CD4-positive, alpha-beta T cell treated with Interleukin-6 for 4 hours (primary cell): ENCODE measurements at places on chromosomes 2 and 18.

- DNase-seq, result no peak
Observed at GRCh38 chr18:78727057-78727739, 252.4 kb upstream of the SALL3 start.

GRCh38 chr2:64262071-64262470, 117.9 kb upstream of the PELI1 start:
- no peak for DNase-seq

DNA sequence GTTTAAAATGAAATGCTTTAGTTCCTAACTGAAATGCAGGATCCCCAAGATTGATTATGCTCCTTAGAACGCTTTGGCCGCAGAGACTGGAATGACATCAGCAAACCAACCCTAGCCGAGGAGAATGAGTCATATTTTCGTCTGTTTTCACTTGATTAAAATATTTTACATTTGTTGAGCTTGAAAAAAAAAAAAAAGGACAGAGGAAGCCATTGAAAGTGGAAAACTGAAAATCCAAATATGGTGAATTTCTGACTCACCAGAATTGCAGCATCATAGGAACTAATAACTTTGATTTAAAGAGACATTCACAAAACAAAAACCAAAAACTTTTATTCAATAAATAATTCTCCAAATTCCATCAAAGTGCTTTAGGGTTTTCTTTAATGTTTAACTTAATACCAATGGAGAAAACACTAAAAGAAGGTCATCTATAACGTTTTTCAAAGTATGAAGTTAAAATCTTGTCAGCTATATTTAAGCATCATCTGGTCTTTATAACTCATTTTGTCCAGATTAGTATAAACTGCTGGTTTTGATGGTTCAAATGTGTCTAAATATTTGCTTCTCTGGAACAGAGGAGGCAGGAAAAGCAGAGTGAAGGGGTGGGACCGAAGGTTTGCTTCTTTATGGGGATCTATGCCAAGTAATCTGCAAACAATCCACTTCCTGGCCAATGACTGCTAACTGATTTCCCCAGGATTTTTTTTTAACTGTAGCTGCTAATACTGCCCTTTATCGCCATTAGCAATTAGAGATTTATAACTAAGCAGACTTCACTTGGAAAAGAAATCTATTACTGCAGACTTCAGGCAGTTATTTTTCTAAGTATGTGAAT, 30.9 kb upstream of the COL5A2 start:
- DNase-seq, result no peak

DNA sequence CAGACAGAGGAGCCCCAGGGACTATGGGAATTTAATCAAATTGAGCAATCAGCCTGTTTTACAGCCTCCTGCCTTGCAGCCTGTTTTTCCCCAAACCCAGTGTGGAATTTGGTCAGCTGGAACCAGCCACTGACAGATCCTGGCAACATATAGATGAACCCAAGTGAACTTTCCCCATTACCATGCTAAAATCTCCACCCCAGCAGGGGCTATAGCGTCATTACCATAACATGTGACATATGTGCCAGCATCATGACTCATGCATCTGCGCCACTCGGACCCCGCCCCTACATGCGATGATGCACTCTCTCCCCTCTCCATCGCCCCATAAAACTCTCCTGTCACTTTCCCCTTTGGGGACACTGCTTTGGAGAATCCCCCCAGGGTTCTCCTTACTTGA, 17.3 kb upstream of the FEZ2 start:
- DNase-seq, result no peak

DNA sequence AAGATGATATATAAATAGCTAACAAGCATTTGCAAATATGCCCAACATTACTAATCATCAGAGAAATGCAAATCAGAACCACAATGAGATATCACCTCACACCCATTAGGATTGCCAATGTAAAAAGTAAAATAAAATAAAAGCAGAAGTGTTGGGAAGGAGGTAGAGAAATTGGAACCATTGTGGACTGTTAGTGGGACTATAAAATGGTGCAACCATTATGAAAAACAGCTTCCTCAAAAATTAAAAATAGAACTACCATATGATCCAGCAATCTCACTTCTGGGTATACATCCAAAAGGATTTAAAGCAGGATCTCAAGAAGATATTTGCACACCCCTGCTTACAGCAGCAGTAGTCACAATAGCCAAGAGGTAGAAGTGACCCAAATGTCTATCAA, 99.8 kb upstream of the DAPL1 start:
- no peak for DNase-seq

DNA sequence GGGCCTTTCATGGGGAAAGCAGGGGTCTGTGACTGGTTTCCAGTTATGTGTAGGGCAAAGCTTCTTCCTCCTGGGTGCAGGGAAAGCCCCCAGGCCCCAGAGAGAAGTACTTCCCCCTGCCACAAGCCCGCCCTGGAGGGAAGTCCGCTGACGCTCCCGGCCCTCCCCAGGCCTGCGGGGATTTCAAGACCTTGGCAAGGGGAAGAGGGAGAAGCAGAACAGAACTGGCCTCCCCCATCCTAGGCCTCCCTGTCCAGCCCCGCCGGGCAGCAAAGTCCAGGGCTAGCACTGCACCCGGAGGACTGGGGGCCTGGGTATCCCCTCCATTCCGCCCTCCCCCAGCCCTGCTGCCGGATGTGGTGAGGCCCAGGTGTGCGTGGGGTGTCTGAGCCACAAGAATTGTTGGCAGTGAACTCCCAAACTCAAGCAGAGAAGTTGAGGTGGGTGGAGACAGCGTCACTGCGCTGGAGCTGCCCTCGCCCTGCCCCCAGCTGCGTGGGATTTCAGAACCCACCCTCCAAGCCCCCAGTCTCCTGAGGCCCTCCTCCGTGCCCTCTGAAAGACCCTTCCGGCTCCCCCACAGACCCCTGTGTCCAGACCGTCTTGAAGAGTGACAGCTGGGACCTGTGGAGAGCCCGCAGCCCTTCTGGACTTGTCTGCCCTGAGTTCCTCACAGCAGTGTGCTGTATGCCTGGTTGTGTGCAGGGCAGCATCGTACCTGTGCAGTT, 1.1 kb upstream of the DUSP2 start:
- DNase-seq, result peak; percentile 90

GRCh38 chr18:72985686-72986085, 117.9 kb upstream of the NETO1 start:
- DNase-seq, result no peak

DNA sequence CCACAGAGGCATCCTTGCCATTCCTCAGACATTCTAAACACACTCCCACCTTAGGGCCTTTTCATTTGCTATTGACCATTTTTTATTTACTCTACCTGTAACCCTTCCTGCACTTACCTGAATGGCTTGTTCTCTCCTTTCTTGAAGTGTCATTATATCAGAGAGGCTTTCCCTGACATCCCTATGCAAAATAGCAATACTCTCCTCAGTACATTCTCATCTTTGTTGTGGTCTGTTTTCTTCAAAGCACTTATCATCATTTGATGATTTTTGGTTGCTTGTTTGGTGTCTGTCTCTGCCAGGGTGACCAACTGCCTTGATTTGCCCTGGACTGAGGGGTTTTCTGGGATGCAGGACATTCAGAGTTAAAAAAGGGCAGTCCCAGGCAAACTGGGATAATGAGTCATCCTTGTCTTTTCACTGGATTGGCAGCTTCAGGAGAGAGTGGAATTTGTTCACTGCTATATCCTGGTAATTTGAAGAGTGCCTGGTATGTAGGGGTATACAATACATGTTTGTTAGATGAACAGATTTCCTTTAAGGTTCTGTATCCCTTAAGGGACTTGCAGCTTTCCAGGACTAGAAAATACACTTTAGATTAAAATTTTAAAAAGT, 102.4 kb downstream of the BABAM2 start:
- DNase-seq, result no peak

DNA sequence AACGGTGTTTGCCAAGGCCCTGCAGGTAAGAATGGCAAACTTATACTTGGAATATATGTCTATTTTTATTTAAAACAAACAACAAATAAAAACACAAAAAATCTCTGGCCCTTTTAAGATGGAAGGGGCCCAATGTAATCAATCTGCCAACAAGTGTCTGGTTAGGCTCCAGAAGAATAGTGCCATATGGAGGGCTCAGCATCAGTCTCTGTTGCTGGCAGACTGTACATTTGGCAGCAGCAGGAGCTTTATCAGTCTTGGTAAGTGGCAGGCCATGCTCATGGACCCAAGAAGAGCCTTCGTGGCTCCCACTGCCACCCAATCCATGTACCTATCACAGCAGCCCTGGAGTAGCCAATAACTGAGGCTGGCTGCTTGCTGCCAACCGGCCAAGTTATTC, 101.1 kb downstream of the GALNT3 start:
- DNase-seq, result no peak

GRCh38 chr2:240215676-240216051, 75.2 kb upstream of the OTOS start:
- no peak for DNase-seq

GRCh38 chr2:239991689-239992314, 33.3 kb downstream of the NDUFA10 start:
- DNase-seq, result peak; percentile 18

DNA sequence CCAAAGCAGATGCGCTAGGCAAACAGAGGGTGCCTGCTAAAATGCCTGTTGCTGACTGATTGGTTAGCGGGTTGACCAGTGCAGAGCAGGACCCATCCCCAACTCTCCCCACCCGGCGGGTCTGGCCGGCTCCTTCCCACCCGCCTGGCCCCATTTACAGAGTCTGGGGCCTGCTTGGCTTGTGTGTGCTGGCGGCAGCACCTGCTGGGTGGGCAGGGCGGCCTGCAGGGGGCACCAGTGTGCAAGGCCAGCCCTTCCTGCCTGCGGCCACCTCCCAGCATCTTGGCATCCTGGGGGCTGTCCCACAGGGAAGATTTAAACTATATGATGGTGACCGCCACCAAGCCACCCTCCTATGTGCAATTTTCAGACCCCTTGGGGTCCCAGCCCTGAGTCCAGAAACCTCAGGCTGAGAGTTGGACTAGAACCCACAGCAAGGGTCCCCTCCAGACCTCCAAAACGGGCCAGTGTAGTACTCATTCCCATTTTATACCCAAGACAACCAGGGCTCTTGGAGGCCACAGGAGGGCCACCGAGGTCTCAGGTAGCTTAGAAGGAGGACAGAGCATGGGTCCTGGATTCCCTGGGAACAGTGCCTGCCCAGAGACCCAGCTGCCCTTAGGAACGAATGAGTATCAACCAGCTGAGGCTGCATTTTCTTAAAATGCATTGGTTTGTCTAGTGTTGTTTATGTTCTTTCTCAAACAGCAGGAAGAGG, 173.6 kb downstream of the SMAD7 start:
- DNase-seq, result peak; percentile 77

DNA sequence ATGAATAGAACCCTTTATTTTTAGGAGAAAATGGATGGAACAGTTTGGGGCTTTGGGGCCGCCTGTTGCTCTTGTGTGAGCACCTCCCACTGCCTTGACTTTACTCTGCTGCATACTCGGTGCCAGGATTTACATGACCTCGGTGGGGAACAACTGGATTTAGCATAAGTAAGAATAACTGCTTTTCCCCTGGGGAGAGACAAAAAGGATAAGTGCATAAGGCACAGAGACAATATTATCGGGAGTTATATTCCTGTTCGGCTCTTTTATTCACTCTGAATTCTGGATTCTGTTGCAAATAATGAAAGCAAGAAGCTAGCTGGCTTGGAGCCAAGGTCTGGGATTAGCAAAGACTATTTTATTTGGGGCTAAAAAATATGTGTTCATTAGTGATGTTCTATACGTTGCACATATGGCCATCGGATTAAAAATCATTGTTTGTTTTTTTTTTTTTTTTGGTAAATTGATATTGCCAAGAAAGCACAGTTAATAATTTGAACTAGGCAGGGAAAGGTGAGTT, 69.8 kb downstream of the CYBRD1 start:
- no peak for DNase-seq

DNA sequence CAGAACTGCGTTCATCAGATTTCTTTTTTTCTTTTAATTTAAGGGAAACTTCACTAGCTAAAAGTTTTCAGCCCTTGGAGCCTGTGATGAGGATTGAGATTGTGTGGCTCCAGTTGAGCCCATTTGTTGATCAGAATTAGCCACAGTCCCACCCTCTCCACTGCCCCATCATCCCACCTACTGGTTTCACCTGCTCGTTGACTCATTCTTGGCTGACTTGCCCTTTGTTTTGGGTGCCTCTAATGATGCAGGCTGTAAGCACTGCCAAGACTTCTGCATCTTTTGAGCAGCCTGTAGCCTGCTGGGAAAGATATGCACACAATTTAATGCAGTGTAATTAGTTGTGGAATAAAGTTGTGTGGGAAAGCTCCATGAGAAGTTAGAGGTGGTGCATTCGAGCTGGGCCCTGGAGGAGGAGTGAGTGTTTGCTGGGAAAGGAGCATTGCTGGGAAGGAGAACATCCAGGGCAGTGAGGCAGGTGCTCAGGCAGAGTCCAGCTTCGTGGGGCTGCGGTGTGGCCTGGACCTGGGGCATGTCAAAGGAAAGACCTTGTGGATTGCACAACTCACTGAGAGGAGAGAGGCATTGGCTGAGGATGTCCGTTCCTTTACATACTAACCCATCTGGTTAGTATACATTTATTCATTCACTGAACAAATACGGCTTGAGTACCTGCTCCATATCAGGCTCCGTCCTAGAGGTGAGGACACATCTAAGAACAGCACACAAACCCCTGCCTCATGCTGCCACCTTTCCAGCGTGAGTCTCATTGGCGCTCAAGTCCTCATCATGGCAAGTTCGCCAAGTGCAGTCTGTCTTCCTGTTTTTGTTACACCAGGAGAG, 18.2 kb downstream of the ASPRV1 start:
- DNase-seq, result no peak

DNA sequence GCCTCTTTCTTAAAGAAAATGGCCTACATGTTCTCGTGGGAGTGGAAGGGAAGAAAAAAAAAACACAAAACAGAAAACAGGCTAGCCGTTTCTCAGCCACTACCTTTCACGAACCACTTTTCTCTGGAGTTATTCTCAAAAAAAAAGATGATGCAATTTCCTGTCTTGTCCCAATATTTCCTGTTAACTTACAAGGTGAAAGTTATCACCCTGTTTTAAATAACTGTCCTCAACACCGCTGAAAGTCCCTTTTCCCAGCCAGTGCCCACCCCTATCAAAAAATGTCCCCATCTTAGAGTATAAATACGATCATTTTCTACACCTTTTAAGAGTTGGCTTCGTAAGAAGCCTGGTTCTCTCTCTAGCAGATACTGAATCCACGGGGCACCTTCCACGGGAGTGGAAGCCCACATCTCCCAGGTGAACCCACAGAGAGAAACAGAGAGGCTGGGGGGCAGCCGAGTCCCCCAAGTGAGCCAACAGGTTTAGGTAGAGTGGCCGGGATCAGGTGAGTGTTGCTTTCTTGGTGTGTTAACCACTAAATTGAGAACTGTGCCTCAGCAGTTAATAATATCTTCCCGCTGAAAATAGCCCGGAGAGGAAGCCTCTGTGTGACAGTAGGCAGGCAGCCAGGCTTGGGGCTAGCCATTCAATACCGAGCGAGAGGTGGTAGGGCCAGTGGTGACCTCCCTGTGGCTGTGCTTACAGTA, 15.9 kb downstream of the SMAD7 start:
- DNase-seq, result no peak

- no peak for DNase-seq
Observed at GRCh38 chr2:183564726-183565125, 440.5 kb downstream of the NUP35 start.

GRCh38 chr18:35458271-35458670, 39.5 kb downstream of the INO80C start:
- DNase-seq, result no peak

- DNase-seq, result no peak
Observed at GRCh38 chr2:174574657-174575056, 22.9 kb downstream of the WIPF1 start.
